Myometrial cell (primary cell): ENCODE measurements at places on chromosomes 5 and 9. TPM values are rescaled to one million over a fixed set of nuclear protein-coding genes. Genes with fewer than 3 reads are reported as not detected.

The CNTNAP3B gene
- 2.6 and 8.2 TPM in 2 replicates for total RNA-seq

The IL5 gene
- total RNA-seq = not detected in 2 replicates

The CTXN3 gene
- total RNA-seq = not detected in 2 replicates

The ABCA1 gene
- 6.1 and 13.1 TPM in 2 replicates for total RNA-seq

The FOXD4L6 gene
- total RNA-seq = not detected in 2 replicates

The CLTA gene
- total RNA-seq = 247 and 311 TPM in 2 replicates

The DRD1 gene
- total RNA-seq = not detected in 2 replicates

The OTP gene
- total RNA-seq = not detected in 2 replicates

The ENDOG gene
- 28.0 and 40.4 TPM in 2 replicates for total RNA-seq

The FGFR4 gene
- total RNA-seq = 0.29 and 1.6 TPM in 2 replicates

The ZNF879 gene
- total RNA-seq = 1.9 and 2.9 TPM in 2 replicates

The UBE2D2 gene
- 90.8 and 101 TPM in 2 replicates for total RNA-seq

The SLC6A7 gene
- not detected in 2 replicates for total RNA-seq

The PPP2R2B gene
- total RNA-seq = 0.29 TPM in 1 of 2 replicates, not detected in the other

The SNCAIP gene
- total RNA-seq = 14.4 and 26.2 TPM in 2 replicates

The CD74 gene
- 9.9 and 10.7 TPM in 2 replicates for total RNA-seq

The EIF4EBP3 gene
- 0.53 and 3.5 TPM in 2 replicates for total RNA-seq

The SLC1A3 gene
- total RNA-seq = not detected in 2 replicates

The SPATA6L gene
- total RNA-seq = 0.86 TPM in 1 of 2 replicates, not detected in the other

The BTNL3 gene
- not detected in 2 replicates for total RNA-seq

The ZNF366 gene
- total RNA-seq = not detected in 2 replicates

The C9orf153 gene
- total RNA-seq = not detected in 2 replicates

The IRGM gene
- not detected in 2 replicates for total RNA-seq

The RNF208 gene
- not detected in 2 replicates for total RNA-seq

The CAAP1 gene
- 11.7 and 13.5 TPM in 2 replicates for total RNA-seq

The TAF1L gene
- total RNA-seq = not detected in 2 replicates

The ZMYND19 gene
- 14.4 and 19.7 TPM in 2 replicates for total RNA-seq

The PCDHA1 gene
- total RNA-seq = not detected in 2 replicates

The PCDHGA2 gene
- total RNA-seq = 0.53 and 1.4 TPM in 2 replicates

The MYOT gene
- not detected in 2 replicates for total RNA-seq

The ZDHHC11B gene
- not detected in 2 replicates for total RNA-seq

The FRMPD1 gene
- under 0.01 TPM in 2 replicates for total RNA-seq

The SLC6A18 gene
- not detected in 2 replicates for total RNA-seq

The ANKRD31 gene
- total RNA-seq = under 0.01 TPM in 1 of 2 replicates, not detected in the other

The CAMK2A gene
- 0.18 and 0.29 TPM in 2 replicates for total RNA-seq

The SPIN1 gene
- 52.5 and 64.5 TPM in 2 replicates for total RNA-seq

The LMNB1 gene
- total RNA-seq = 39.5 and 71.8 TPM in 2 replicates

The OLFM1 gene
- 0.29 and 9.9 TPM in 2 replicates for total RNA-seq

The MSX2 gene
- 0.53 TPM in 1 of 2 replicates, not detected in the other for total RNA-seq

The F2RL2 gene
- 0.58 and 1.8 TPM in 2 replicates for total RNA-seq

The DMRT1 gene
- total RNA-seq = 0.58 TPM in 1 of 2 replicates, not detected in the other

The IFNA2 gene
- not detected in 2 replicates for total RNA-seq

The MARVELD2 gene
- 0.58 and 0.71 TPM in 2 replicates for total RNA-seq

The PRSS3 gene
- 50.3 and 60.5 TPM in 2 replicates for total RNA-seq

The CYSRT1 gene
- 2.3 and 2.8 TPM in 2 replicates for total RNA-seq

The ENC1 gene
- total RNA-seq = 11.5 and 21.3 TPM in 2 replicates

The PCDHGA1 gene
- 0.29 TPM in 1 of 2 replicates, not detected in the other for total RNA-seq

The TOMM5 gene
- 139 and 163 TPM in 2 replicates for total RNA-seq

The SOX30 gene
- 0.71 TPM in 1 of 2 replicates, not detected in the other for total RNA-seq

The GRM6 gene
- not detected in 2 replicates for total RNA-seq

The PCDHA4 gene
- 0.35 TPM in 1 of 2 replicates, not detected in the other for total RNA-seq

The PCDHB15 gene
- 0.35 TPM in 1 of 2 replicates, not detected in the other for total RNA-seq

The IL4 gene
- total RNA-seq = not detected in 2 replicates

The IL33 gene
- total RNA-seq = 22.5 and 29.1 TPM in 2 replicates

The PALM2AKAP2 gene
- under 0.01 and 0.53 TPM in 2 replicates for total RNA-seq

The ACER2 gene
- total RNA-seq = 2.9 and 3.4 TPM in 2 replicates

The C9 gene
- not detected in 2 replicates for total RNA-seq

The ENTR1 gene
- 52.8 and 58.3 TPM in 2 replicates for total RNA-seq
